Ascending aorta (tissue), 2 donors: ENCODE measurements at places on chromosomes 7 and 10.

DNA sequence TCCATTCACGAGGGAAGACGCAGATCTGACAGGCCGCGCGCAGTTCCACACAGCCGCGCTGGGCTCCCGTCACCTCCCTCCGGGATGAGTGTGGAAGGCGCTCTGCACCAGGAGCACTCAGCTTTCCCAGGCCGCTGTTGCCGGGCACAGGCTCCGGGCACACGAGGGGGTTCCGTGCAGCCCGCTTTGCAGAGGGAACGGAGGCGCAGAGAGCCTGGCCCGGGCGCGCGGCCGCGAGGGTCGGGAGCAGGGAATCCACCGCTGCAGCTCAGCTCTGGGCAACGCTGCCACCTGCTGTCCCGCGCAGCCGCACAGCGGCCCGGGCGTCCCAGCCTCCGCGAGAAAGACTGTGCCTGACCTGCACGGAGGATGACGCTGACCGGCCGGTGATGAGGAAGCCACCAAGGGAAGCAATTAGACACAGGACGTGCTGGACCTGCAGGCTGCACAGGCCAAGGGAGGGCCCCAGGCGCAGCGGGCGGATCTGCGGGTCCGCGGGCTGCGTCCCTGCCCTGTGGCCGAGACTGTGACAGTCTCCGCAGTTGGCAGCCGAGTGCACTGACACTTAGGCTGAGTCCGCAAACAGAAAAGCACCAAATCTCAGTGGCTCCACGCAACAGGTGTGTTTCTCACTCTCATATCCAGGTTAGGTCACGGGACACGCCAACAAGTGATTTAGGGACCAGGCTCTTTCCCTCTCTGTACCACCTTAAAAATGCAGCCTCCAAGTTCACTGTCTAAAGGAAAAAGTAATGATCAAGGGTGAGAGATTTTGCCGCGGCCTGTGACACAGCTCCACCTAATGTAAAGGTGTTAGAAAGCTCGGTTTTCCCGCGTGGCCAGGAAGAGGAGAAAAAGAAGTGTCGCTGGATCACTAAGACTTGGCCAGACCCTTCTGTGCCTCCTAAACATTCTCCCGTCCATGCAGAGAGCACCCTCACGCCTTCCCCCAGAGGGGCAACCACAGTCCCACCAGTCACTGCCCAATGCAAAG, 94.5 kb downstream of the SEC61G start:
- no peak overlapping the region for H3K27ac ChIP-seq
- no peak for DNase-seq
- no peaks in the 10 kb centered on the region for H3K27me3 ChIP-seq
- H3K4me1 ChIP-seq, result no peaks in the 10 kb centered on the region
- H3K4me3 ChIP-seq, result peak overlapping the region; percentile 57
- H3K36me3 ChIP-seq, result no peaks in the 10 kb centered on the region

GRCh38 chr10:44386546-44387052, 1.7 kb upstream of the CXCL12 start:
- peak; percentile 77 for DNase-seq
- peaks cover 8% of the 10 kb centered on the region for H3K4me1 ChIP-seq
- no peaks in the 10 kb centered on the region for H3K36me3 ChIP-seq
- H3K27me3 ChIP-seq, result no peaks in the 10 kb centered on the region

- H3K27me3 ChIP-seq, result no peaks in the 10 kb centered on the region
- DNase-seq, result no peak
- H3K27ac ChIP-seq, result no peak overlapping the region
Measured at GRCh38 chr7:84040355-84040754, 154.2 kb downstream of the SEMA3A start.

- no peak overlapping the region for H3K27ac ChIP-seq
- no peaks in the 10 kb centered on the region for H3K27me3 ChIP-seq
- no peaks in the 10 kb centered on the region for H3K4me1 ChIP-seq
Measured at GRCh38 chr7:116772423-116772863, 89.9 kb upstream of the CAPZA2 start.

DNA sequence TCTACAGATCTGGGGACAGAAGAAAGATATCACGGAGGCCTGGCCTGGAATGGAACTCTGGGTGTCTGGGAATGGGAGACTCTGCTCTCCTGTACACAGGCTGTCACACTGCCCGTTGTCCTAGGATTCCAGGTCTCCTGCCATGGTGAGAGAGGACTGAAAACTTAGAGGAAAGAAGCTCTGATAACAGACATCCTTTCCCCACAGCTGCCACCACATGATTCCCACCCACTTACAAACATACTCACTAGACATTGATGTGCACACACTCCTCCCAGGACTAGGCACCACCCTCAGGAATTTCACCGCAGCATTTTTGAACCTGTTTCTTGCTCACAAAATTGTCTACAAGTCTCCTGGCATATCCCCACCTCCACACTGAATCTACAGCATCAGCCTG, 5.7 kb downstream of the ZNF92 start:
- H3K27ac ChIP-seq, result no peak overlapping the region
- no peaks in the 10 kb centered on the region for H3K36me3 ChIP-seq
- H3K4me1 ChIP-seq, result no peaks in the 10 kb centered on the region
- no peak overlapping the region for H3K4me3 ChIP-seq
- no peaks in the 10 kb centered on the region for H3K27me3 ChIP-seq

DNA sequence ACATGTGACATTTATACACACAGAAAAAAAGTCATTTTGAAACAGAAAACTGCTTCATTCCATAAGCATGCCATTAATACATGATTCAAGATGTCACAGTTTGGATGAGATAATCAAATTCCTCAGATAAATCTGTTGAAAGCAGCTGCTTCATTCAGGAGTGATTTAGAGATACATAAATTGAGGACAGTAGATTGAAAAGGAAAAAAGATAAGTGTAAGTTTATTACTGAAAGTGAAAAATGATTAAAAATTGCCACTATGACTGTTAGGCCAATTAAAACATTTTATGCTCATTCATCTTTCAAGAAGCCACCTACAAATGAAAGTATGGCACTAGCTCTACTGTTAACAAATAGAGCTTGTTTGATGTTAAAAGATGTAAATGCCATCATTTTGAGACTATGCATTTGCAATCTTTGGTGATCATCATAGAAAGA, 136.9 kb upstream of the CDK6 start:
- H3K4me3 ChIP-seq, result no peak overlapping the region
- H3K36me3 ChIP-seq, result no peaks in the 10 kb centered on the region
- no peaks in the 10 kb centered on the region for H3K27me3 ChIP-seq
- no peak for DNase-seq
- H3K4me1 ChIP-seq, result no peaks in the 10 kb centered on the region

- no peaks in the 10 kb centered on the region for H3K4me1 ChIP-seq
- H3K27me3 ChIP-seq, result no peaks in the 10 kb centered on the region
- DNase-seq, result no peak
- H3K4me3 ChIP-seq, result no peak overlapping the region
- H3K27ac ChIP-seq, result no peak overlapping the region
- no peaks in the 10 kb centered on the region for H3K36me3 ChIP-seq
Measured at GRCh38 chr7:30327813-30328212, 43.4 kb downstream of the ZNRF2 start.

DNA sequence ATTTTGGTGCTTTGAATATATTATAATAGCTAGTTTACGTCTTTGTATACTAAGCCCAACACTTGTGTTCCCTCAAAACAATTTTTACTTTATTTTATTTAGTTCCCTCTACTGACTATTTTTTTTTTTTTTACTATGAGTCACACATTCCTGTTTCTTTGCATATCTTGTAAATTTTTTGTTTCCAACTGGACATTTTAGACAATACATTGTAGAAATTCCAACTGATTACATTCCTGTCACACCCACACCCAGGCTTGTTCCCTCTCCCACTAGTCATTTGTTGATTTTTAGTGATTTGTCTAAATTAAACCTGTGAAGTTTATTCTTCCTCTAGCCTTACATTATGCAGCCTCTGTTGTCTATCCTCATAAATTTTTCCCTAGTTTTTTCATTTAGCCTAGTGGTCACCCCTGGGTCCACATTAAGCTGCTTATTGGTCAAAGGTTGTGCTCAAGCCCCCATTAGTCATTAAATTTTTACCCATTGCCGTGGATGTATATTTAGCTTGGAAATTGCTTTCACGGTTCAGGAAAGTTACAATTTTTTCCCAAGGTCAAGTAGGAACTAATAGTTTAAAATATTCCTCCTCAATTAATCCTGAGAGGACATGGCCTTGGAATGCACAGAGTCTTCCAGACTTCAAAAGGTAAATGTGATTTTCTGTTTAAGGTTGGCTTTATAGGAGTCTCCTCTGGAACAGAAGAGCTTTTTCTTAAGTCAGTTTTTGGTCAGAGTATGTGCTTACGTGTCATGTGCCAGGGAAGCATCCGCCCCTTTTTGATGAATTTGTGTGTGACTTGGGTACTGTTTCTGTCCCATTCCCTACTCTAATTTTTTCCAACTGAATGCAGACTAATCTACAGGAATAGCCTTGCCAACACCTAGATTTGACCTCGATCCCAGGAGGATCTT, 207.6 kb upstream of the TMEM72 start:
- H3K4me1 ChIP-seq, result no peaks in the 10 kb centered on the region
- no peak overlapping the region for H3K27ac ChIP-seq
- DNase-seq, result no peak
- H3K4me3 ChIP-seq, result no peak overlapping the region

GRCh38 chr7:130468612-130469011, 23.3 kb upstream of the MEST start:
- no peak for DNase-seq
- no peak overlapping the region for H3K4me3 ChIP-seq
- H3K36me3 ChIP-seq, result no peaks in the 10 kb centered on the region
- H3K4me1 ChIP-seq, result no peaks in the 10 kb centered on the region
- H3K27me3 ChIP-seq, result no peaks in the 10 kb centered on the region

- no peak overlapping the region for H3K4me3 ChIP-seq
- DNase-seq, result no peak
- H3K27me3 ChIP-seq, result no peaks in the 10 kb centered on the region
- H3K27ac ChIP-seq, result no peak overlapping the region
Measured at GRCh38 chr7:105345725-105346124, 43.0 kb downstream of the SRPK2 start.

- peak overlapping the region; percentile 87 for H3K4me3 ChIP-seq
- no peak for DNase-seq
- peak overlapping the region; percentile 92 for H3K27ac ChIP-seq
- no peaks in the 10 kb centered on the region for H3K36me3 ChIP-seq
- H3K27me3 ChIP-seq, result no peaks in the 10 kb centered on the region
Measured at GRCh38 chr10:43137717-43138020, 576 bp upstream of the CSGALNACT2 start.
